Activated B cell treated with CpG ODN at 0.5 μM for 24 hours (primary cell): ENCODE measurements at places on chromosomes 2 and 18. TPM values are rescaled to one million over a fixed set of nuclear protein-coding genes. Genes with fewer than 3 reads are reported as not detected.

The NDUFV2 gene
- 168 and 169 TPM in 2 replicates for total RNA-seq

The MERTK gene
- total RNA-seq, result 0.22 TPM in 1 of 2 replicates, not detected in the other

The GALNT13 gene
- total RNA-seq, result not detected in 2 replicates

The CD302 gene
- total RNA-seq, result 1.2 and 1.5 TPM in 2 replicates

The SERPINB5 gene
- not detected in 2 replicates for total RNA-seq

The TTN gene
- 33.3 and 40.0 TPM in 2 replicates for total RNA-seq

The ABHD1 gene
- 0.20 and 1.1 TPM in 2 replicates for total RNA-seq

The NTSR2 gene
- not detected in 2 replicates for total RNA-seq

DNA sequence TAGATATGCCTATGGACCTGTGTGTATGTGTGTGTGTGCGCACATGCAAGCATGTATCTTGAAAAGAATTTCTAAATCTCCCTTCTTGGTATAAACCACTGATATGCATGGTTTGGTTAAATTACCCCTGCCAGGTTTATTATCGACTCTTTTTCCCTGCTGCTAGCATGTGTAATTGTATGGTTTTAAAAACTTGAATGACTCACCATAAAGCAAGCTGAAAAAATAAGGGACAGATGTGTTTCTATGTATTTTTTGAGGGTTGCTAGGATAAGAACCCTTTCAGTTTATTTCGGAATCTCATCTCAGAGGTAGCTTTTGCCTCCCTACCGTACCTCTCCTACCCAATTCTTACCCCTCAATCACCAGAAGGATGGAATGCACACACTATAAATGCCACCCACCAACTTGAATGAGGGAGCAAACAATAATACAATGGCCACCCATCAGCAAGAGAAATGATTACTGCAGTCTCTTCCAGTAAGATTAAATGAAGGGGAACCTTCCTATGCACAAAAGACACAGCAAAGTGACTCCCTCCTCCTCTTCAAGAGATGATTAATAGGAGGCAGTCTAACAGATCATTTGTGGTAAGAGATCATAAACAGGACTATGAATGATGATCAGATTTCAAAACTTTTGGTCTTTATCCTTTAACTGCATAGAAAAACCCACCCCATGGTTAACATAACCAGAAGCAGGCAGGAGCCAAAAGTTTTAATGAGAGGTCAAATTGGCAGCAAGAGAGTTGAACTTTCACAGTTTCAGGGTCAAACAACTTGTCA, 357.2 kb downstream of the SATB2 start:
- H3K36me3 ChIP-seq, result no peaks in the 10 kb centered on the region
- no peak overlapping the region for H3K27ac ChIP-seq
- no peak overlapping the region for H3K4me3 ChIP-seq
- H3K27me3 ChIP-seq, result no peaks in the 10 kb centered on the region

DNA sequence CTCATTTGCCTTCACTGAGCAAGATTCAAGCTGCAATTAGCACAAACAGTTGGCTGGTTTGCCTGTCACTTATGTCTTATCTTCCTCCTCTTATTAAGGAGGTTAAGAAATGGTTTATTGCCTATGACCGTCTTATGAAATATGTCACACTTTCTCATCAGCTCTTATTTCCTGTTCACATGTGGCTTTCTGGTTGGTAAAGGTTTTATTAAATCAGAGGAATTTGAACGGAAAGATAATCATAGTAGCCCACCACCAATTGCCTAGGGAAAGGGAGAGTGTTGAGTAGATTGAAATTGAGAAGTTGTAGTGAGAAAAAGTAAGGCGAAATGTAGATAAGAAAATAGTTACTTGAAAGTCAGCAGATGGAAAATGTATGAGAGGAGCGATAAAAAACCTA, 4.2 kb upstream of the IL1R1 start:
- H3K4me1 ChIP-seq, result peaks cover 4% of the 10 kb centered on the region
- H3K27me3 ChIP-seq, result peaks cover 32% of the 10 kb centered on the region
- no peak overlapping the region for H3K4me3 ChIP-seq
- no peaks in the 10 kb centered on the region for H3K36me3 ChIP-seq
- H3K27ac ChIP-seq, result no peak overlapping the region
- no peak for DNase-seq

DNA sequence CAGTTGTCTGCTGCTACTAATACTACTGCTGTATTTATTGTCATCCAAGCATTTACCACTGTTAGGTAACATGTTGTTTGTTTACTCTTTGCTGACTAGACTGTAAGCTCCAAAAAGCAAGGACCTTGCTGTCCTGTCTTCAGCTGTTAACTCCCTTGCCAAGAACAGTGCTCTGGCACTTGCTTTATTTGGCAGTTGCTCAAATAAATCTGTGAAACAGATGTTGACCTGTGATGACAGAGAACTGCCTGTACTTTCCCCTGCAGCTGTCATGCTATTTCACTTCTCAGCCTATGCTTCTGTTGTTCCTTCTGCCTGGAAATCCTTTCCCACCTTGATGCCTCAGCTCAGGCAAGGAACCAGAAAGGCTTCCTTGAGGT, 181.2 kb downstream of the ATAD2B start:
- no peak for DNase-seq
- no peaks in the 10 kb centered on the region for H3K27me3 ChIP-seq
- H3K27ac ChIP-seq, result no peak overlapping the region
- no peaks in the 10 kb centered on the region for H3K4me1 ChIP-seq
- peaks cover 33% of the 10 kb centered on the region for H3K36me3 ChIP-seq

GRCh38 chr2:26483957-26484565, 6.1 kb upstream of the OTOF start:
- H3K36me3 ChIP-seq, result no peaks in the 10 kb centered on the region
- DNase-seq, result no peak
- no peak overlapping the region for H3K27ac ChIP-seq
- no peaks in the 10 kb centered on the region for H3K4me1 ChIP-seq

DNA sequence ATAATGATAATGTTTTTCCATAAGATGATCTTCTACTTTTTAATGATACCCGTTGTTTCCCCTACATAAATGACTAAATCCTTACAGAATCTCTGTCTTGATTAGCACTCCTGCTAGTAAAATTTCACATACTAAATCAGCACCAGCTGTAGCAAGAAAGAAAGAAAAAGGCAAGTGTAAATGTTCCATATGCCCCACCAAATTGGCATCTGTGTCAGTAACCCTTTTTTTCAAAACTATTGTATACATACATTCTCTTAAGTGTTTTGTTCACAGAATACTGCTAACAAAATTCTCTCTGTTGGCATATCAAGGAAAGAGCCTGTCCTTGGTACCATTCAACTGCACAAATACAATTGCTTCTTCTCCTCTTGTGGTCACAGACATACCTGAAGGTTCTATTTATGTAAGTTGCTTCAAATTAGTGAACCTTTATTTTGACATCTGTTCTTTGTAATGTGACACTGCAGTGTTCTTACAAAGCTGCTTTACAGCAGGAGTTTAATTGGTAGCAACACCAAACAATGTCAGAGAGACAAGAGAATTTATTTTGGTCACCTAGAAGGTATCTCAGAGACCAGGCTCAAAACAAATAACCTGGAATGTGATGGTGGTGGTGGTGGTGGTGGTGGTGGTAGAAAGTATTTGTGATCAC, 641.9 kb downstream of the ZEB2 start:
- no peaks in the 10 kb centered on the region for H3K27me3 ChIP-seq
- H3K36me3 ChIP-seq, result no peaks in the 10 kb centered on the region
- H3K27ac ChIP-seq, result no peak overlapping the region
- no peak overlapping the region for H3K4me3 ChIP-seq
- no peak for DNase-seq
- peaks cover 19% of the 10 kb centered on the region for H3K4me1 ChIP-seq

- peak overlapping the region; percentile 52 for H3K4me3 ChIP-seq
- H3K27ac ChIP-seq, result peak overlapping the region; percentile 60
- peaks cover 58% of the 10 kb centered on the region for H3K4me1 ChIP-seq
- no peaks in the 10 kb centered on the region for H3K36me3 ChIP-seq
Measured at GRCh38 chr18:35410561-35410960, 33.4 kb upstream of the ZNF396 start.

DNA sequence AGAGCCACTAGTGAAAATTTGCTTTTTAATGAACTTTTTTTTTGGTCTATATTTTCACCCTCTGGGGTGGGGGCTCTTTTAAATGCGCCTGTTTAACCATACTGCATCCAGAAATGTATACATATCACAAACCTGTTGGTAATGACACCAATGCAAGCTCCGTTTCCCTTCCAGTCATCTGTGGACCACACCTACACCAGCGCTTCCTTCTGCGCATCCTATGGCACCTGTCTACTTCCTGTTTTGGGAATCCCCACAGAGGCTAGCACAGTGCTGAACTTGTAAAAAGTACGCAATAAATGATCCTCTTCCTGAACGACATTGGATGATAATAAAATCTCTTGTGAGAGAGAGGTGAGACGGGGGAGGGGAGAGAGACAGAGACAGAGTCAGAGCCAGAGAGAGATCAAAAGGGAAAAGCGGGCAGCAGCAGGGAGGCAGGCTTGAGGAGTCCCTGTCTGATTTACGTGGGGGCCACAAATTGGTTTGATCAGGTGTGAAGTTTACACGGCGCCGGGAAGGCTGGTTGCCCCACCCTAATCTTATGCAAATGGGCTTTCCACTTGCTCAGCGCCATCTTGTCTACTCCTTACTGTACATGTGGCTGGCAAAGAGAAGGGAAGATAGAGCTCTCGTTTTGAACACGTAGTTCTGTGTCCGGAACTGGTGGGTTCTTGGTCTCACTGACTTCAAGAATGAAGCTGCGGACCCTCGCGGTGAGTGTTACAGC, 38.1 kb upstream of the SLC38A11 start:
- no peak overlapping the region for H3K4me3 ChIP-seq
- peaks cover 46% of the 10 kb centered on the region for H3K4me1 ChIP-seq
- H3K27ac ChIP-seq, result no peak overlapping the region
- H3K27me3 ChIP-seq, result no peaks in the 10 kb centered on the region
- no peak for DNase-seq
- H3K36me3 ChIP-seq, result no peaks in the 10 kb centered on the region

GRCh38 chr2:43435746-43436145, 160.1 kb downstream of the THADA start:
- H3K27me3 ChIP-seq, result no peaks in the 10 kb centered on the region
- no peak overlapping the region for H3K4me3 ChIP-seq
- H3K4me1 ChIP-seq, result no peaks in the 10 kb centered on the region
- no peak overlapping the region for H3K27ac ChIP-seq
- H3K36me3 ChIP-seq, result peaks cover 24% of the 10 kb centered on the region

GRCh38 chr2:86052265-86052664, 53.4 kb downstream of the POLR1A start:
- peaks cover 75% of the 10 kb centered on the region for H3K36me3 ChIP-seq
- DNase-seq, result no peak
- H3K27ac ChIP-seq, result no peak overlapping the region
- no peaks in the 10 kb centered on the region for H3K27me3 ChIP-seq
- H3K4me1 ChIP-seq, result no peaks in the 10 kb centered on the region

GRCh38 chr2:86338778-86339295, 1.4 kb upstream of the REEP1 start:
- no peak overlapping the region for H3K27ac ChIP-seq
- H3K4me1 ChIP-seq, result peaks cover 16% of the 10 kb centered on the region
- H3K36me3 ChIP-seq, result peaks cover 8% of the 10 kb centered on the region
- H3K27me3 ChIP-seq, result peaks cover 62% of the 10 kb centered on the region
- no peak overlapping the region for H3K4me3 ChIP-seq

GRCh38 chr2:88176352-88176984, 6.3 kb downstream of the THNSL2 start:
- no peak overlapping the region for H3K4me3 ChIP-seq
- H3K27me3 ChIP-seq, result peaks cover under 1% of the 10 kb centered on the region
- DNase-seq, result no peak
- H3K4me1 ChIP-seq, result peaks cover 1% of the 10 kb centered on the region
- no peaks in the 10 kb centered on the region for H3K36me3 ChIP-seq

DNA sequence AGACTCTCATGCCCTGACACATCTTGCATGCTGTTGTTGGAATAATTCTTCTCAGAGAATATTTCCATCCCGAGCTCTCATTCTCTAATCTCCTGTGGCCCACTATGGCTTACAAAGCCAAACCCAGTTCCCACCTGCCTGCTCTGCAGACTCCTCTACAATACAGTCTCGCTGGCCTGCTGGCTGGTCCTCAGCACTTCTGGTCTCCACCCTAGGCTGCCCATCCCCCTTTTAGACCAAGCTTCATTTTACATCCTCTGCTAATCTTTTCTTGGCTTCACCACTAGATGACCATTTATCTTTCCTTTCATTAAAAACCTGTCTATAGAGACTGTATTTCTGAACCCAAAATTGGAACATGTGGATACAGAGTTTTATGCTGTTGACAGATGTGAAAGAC, 42.5 kb upstream of the YPEL5 start:
- no peak overlapping the region for H3K27ac ChIP-seq
- H3K27me3 ChIP-seq, result peaks cover 18% of the 10 kb centered on the region
- no peaks in the 10 kb centered on the region for H3K36me3 ChIP-seq
- no peak for DNase-seq

DNA sequence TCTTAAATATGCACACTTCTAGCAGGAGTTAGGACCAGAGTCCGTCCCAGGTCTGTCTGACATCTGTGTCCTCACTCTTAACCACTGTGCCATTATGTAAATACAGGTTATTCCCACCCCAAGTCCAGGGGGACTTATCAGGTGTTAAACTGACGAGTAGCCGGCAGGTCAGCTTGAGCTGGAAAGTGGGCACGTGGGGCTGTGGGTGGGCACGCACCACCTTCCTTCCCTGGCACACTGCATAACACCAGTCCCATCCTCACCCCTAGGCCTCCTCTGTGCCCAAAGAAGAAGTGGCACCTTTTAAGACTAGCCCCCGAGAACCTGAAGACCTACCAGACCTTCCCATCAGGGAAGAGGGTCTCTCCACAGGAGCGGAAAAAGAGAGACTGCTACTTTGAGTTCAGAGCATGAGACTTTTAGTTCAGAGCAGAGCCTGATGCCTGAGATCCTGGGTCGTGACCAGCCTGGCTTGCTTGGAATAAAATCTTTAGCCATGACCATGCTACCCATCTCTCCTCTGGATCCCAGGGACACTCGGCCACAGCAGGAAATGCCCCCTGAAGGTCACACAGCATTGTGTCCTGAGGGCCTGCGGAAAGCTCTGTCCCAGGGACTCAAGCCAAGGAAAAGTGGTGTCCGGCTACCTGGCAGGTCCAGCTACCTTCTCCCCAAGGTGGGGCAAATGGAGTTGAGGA, 62.0 kb downstream of the CIB4 start:
- no peak overlapping the region for H3K4me3 ChIP-seq
- no peak for DNase-seq
- peaks cover 29% of the 10 kb centered on the region for H3K27me3 ChIP-seq

DNA sequence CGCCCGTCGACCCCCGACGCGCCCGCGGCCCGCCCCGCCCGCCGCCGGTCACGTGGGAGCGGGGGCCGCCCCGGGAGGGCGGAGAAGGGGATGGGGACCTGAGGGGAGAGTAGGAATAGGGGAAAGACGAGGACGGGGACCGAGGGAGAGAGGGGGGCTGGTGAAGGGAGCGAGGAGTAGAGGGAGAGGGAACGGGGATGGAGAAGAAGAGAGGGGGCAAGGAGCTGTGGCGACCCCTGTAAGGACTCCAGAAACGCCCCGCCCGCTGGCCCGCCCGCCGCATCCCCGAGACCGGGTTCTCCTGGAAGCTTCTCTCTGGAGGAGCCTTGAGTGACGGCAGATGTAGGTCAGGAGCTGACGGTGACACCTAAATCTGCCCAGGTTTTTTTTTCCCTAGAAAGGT, 615 bp downstream of the ADNP2 start:
- H3K4me1 ChIP-seq, result peaks cover 49% of the 10 kb centered on the region
- peak overlapping the region; percentile 84 for H3K4me3 ChIP-seq
- H3K36me3 ChIP-seq, result no peaks in the 10 kb centered on the region
- peak overlapping the region; percentile 67 for H3K27ac ChIP-seq
- H3K27me3 ChIP-seq, result no peaks in the 10 kb centered on the region
- peak; percentile 43 for DNase-seq

- H3K36me3 ChIP-seq, result peaks cover 85% of the 10 kb centered on the region
- H3K27ac ChIP-seq, result no peak overlapping the region
- no peaks in the 10 kb centered on the region for H3K4me1 ChIP-seq
- no peak overlapping the region for H3K4me3 ChIP-seq
Measured at GRCh38 chr2:53881986-53882385, 22.2 kb upstream of the GPR75 start.

GRCh38 chr18:58911766-58912165, 47.1 kb downstream of the ZNF532 start:
- peaks cover 36% of the 10 kb centered on the region for H3K36me3 ChIP-seq
- H3K27me3 ChIP-seq, result no peaks in the 10 kb centered on the region
- no peak overlapping the region for H3K4me3 ChIP-seq
- H3K4me1 ChIP-seq, result peaks cover 74% of the 10 kb centered on the region
- H3K27ac ChIP-seq, result peak overlapping the region; percentile 66
